ENCODE measurements at places on chromosomes 16 and 17.
A peak's percentile ranks its signal among the peaks of the same experiment; 100 is the strongest.

DNA sequence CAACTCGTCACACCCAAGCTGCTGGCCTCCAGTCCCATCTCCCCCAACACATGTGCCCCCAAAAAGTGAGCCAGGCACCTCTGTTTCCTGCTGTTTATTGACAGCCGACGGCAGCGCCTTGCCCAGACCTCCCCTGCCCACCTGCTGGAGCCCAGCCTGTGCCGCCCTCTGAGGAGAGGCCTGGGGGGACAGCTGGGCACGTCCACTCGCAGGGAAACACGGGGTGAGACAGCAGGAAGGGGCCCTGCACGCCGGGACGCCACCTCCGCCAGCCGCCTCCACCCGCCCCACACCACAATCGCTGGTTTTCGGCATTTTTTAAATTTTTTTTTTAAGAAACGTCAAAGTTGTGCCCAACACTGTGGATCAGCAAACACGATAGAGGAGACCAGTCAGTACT lies 19.3 kb downstream of the CASKIN1 start:
- DNase-seq = no peak

- DNase-seq = no peak
Observed at GRCh38 chr16:63415014-63415413, 1378.8 kb upstream of the CDH8 start.

GRCh38 chr17:64940055-64940454 lies 20.8 kb upstream of the LRRC37A3 start:
- no peak for DNase-seq

GRCh38 chr16:66899945-66900710 lies 18.6 kb downstream of the CDH16 start:
- peak; percentile 55 for DNase-seq

DNA sequence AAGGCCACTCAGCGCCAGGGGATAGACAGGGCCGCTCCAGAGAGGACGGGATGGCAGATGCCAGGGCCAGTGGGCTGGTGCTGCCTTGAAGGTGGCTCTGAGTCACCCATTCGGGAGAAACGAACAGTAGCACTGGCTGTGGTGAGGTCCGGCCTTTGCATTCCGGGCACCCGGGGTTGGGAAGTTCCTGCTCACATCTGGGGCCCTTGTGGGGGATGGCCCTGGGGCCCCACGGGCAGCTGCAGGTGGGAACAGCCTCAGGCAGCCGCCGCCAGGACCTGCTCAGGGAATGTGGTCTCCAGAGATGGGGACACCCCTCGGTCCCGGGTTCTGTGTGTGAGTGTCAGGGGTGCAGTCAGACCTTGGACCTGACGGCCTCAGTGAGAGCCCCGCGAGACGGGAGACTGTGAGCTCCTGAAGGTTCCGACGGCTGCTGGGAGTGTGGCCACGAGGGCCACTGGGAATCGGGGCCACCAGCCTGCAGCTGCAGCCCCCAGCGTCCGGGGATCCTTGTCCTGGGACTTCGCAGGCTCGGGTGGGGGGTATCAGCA lies 1.4 kb downstream of the CBFA2T3 start:
- DNase-seq = peak; percentile 31

- DNase-seq = no peak
Observed at GRCh38 chr16:21033704-21034103, 116.9 kb downstream of the DNAH3 start.

- no peak for DNase-seq
Observed at GRCh38 chr17:14199601-14200000, 37.1 kb downstream of the CDRT15 start.

- no peak for DNase-seq
Observed at GRCh38 chr17:9907883-9908648, 3.0 kb upstream of the RCVRN start.

GRCh38 chr17:77864234-77865111 lies 94.0 kb upstream of the TNRC6C start:
- DNase-seq = no peak

DNA sequence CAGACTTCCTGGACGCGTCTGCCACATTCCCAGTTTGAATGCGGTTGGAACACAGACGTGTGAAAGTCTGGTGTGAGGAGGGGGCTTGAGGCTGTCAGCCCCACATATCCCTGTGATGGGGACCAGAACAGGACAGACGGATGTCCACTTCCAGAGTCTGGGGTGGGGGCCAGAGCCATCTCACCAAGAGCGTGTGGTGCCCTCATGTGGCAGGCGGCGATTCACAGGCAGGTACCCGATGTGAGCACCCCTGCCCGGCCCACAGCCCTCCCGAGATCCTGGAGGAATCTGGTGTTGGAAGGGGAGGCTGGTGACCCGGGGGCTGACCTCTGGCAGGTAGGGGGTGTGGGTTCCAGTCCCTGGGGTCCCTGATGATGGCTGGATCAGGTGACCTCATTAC lies 51.5 kb downstream of the ENGASE start:
- no peak for DNase-seq

DNA sequence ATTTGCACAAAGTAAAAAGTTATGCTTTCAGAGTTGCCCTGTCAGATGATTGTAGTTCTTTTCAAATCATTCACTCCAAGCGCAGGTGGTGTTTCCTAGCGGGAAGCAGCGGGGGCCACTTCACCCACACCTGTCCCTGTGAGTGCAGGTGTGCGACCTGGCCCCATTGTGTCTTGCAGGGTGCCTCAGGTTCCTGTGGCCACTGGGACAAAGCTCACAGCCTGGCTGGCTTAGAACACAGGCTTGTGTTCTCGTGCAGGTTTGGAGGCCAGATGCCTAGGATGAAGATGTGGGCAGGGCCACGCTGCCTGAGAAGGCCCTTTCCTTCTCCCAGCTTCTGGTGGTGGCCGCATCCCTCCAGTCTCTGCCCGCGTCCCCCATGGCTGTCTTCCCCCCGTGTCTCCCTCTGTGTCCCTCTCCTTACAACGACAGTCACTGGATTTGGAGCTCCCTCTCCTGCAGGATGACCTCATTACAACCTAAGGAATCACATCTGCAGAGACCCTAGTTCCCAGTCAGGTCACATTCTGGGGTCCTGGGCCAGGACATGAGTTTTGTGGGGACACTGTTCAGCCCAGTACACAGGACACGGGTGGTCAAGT lies 90.5 kb downstream of the NPIPB11 start:
- DNase-seq = no peak

DNA sequence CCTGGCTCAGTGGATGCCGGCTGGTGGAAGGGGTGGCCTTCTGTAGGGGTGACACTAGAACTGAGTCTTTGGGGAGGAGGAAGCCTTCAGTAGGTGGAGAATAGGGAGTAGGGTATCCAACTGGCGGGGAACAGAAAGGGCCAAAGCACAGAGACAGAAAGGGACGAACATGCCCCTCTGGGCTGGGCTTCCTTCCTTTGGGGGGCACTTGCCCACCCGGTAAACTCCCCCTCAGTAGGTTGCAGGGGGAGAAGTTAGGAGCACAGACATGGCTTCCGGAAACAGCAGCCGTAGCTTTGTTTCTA lies 774 bp downstream of the ENGASE start:
- no peak for DNase-seq

DNA sequence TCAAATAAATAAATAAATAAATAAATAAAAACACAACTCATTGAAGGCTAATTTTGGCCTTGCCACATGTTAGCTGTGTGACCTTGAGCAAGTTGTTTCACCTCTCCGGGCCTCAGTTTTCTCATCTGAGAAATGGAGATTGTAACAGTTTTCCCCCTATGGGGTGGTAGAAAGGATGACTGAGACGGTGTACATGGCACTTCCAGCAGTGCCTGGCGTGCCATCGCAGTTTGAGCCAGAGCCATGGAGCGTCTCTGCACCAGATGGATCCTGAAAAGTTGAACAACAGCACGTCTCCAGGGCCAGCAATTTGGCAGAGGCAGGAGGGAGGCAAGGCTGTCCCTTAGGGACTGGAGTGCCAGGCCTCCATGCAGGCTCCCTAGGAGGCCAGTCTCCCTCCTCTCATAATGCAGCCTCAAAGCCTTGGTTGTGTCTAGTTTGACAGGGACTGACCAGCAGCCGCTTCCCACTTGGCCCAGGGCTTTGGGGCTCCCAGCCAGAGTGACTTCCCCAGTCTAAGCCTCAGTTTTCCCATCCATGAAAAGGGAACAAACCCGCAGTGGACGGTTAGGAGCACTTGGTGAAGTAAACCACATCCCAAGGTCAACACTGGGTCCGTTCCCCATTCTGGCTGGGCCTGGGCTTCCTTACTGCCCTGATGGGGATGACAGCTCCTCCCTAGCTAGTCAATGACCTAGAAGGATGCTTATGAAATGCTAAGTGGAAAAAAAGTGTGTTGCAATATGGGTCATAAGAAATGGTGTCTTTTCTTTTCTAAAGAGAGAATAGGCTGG lies 19.3 kb downstream of the SOCS1 start:
- DNase-seq = peak; percentile 98

DNA sequence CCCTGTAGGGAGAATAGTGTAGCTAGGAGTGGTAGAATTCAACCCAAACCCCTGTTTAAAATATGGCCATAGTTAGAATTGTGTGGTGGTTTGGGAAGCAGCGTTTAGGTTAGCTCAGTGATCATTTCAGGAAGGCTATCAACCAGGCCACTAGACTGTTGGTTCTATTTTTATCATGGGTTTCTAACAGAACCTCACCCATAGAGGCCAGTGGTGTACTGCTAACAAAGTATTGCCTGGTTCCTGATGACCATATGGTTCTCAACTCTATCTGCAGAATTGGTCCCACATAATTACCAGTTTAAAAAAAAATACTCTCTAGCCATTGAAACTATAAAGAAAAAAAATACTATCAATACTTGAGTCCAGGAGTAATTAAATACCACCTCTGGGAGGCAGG lies 70.5 kb upstream of the RASL10B start:
- DNase-seq = no peak
